ENCODE measurements at places on chromosomes 11 and 22.
A peak's percentile ranks its signal among the peaks of the same experiment; 100 is the strongest.

- DNase-seq: peak; percentile 85
Measured at GRCh38 chr11:1548221-1549070, 23.6 kb downstream of the DUSP8 start.

- no peak for DNase-seq
Measured at GRCh38 chr11:69167916-69168691, 12.4 kb downstream of the SMIM38 start.

DNA sequence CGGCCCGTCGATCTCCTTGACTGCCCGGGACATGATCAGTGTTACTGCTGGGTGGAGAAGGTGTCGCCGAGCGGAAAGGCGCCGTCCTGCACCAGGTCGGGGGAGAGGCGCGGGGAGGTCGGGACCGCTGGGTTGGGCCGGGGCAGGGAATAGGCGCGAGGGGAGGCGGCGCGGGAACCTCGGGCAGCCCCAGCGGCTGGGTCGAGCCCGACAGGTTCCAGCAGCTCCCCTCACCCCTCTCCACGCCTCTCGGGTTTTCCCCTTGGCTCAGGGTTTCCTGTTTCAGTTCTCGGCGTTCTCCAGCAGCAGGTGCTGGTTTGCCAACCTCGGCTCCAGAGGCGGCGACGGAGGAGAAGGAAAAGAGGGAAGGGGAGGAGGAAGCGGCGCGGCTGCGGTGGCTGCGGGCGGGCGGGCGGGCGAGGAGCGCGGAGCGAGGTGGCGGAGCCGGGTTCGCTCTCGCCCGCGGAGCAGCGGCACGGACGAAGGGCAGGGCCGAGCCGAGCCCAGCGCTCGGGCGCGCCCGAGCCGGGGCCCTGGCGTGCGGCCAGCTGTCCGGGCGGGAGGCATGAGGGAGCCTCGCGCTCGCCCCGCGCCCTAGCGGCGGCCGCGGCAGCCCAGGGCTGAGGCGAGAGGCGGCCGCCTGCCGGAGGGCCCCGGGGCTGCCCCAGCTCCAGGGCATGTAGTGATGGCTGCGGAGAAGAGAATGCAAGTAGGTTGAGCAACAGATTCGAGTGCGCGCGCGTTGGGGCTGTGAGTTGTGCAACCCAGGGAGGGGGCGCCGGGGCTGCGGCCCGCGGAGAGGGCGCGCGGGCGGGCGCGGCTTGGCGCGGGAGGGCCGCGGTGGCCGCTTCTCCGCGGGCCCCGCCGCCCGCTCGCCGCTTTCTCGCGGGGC is at the start of gene ZC3H12C:
Gene ZC3H12C (plus strand): TSS at position 878 of the 892 bp plus-strand sequence. CDS start 20 bp downstream, outside the sequence.
- peak; percentile 83 for DNase-seq

DNA sequence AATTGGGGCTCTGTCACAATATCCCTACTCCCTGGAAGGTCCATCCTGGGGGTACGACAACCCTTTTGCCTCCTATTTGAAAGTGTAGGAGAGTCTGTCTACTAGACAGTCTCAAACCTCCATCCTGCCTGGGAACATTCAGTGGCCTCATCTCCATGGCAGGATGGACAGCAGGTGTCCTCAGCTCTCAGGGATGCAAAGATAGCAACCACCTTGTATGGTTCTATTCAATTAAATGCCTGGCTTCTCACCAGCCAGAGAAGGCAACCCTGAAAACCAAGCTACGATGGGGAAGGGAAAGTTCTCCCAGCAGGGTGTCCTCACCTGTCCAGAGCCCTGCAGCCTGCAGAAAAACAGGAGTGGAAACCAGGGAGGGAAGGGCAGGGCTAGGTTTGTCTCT is 164.9 kb downstream of the MIAT start:
- DNase-seq: no peak

GRCh38 chr22:21567456-21568346 is at the start of gene UBE2L3:
Gene UBE2L3, plus strand, starts transcription at chr22:21567714. Its CDS starts 31 bp downstream, at chr22:21567745.
- peak; percentile 51 for DNase-seq

DNA sequence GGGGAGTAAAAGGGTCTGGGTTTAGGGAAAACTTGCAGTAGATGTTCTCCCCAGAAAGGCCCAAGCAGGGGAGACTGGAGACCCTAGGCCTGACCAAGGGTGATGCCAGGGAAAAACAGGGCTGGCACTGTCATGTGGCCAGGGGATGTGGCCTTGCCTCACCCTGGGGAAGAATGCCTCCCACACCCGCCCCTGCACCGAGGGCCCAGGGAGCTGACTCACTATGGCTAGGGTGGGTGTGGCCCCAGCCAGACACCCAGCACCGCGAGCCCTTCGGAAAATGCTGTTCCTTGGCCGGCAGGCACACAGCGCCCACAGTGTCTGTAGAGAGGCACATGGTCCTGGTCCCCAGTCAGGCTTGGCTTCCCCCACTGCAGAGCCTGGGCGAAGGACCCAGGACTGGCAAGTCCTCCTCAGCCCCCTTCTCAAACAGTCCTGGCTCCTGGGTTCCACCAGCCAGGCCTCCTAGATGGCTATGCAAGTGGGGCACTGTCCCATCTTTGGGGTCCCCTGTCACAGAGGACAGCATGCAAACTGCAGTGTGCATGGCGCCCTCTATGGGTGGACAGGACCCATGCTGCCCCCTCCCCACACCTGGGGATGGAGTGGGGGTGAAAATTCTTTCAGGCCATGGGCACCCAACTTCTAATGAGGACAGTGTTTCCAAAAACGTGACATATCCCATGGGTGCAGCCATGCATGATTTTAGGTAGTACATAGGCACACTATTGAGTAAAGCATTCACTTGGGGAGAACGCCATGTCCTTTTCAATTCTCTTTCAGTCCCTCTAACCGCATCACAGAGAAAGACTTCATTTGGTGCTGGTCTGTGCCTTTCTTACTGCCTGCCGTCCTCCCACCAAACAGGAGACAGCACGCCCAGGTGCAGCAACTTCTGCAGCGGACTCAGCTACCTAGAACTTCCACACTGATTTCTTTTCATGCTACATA is 15.2 kb downstream of the TMPRSS5 start:
- no peak for DNase-seq

DNA sequence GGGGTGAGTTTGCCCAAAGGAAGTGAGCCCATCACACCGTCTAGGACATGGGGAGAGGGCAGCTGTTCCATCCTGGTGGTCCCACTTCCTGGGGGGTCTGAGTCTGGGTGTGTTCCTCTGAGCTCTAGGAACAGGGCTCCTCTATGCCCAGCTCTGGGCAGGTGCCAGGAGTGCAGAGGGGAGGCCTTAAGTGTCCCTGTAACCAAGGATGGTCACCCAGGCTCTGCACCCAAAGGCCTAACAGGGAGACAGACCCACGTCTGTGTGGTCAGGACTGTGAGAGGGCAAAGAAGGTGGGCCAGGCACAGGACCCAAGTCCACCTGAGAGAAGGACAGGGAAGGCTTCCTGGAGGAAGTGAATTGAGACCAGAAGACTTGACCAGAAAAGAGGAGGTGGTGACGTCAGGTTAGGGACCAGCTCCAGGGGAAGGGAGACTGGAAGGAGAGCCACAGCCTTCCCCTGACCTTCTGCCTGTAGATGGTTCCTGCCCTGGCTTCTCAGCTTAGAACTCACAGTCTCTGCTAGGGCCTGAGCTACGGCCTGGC is 11.3 kb upstream of the TCF20 start:
- DNase-seq: no peak

DNA sequence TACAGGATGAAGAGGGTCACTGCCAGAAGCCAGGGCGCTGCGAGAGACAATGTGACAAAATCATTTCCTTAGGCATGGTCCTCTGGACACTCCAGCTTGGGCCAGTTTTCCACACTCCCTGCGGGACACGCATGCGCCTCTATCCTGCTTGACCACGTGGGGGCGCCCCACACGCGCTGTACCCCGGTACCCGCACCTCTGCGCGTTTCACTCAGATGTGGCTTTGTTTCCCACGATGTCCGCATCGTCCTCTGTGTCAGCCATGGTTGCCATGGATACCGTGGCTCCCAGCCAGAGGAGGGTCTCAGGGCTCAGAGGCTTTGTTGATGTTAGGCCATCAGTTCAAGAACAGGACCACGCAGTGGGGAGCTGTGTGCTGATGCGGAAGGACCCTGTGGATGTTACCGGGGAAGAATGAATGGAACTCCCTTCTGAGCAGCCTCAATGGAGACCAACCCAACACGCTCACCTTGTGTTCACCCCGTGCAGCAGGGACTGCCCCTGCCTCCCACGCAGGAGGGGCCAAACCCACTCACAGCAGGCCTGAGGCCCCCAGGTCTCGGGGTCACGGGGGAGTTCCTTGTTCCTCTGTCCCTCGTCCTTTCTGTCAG is 101.1 kb upstream of the SLC22A12 start:
- DNase-seq: peak; percentile 38

DNA sequence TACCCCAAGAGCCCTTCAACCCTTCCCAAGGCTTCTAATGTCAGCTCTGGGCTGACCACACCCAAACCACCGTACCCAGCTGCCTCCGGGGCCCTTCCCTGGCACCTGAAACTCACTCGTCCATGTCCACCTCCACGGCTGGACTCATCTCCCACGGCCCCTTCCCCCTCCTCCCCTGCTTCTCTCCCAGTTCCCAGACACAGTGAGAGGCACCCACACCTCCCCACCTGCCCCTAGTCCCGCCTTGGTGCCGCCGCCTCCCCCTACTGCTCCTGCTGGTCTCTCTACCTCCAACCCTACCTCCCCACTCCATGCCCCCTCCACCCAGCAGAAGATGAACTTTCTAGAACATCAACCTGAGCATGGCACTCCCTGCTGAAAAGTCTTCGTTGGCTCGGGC is 39.5 kb downstream of the ELFN2 start:
- no peak for DNase-seq

- DNase-seq: peak; percentile 43
Measured at GRCh38 chr11:57424792-57425564, 1.9 kb downstream of the SLC43A3 start.

- no peak for DNase-seq
Measured at GRCh38 chr11:44651535-44652155, 75.1 kb upstream of the TSPAN18 start.

DNA sequence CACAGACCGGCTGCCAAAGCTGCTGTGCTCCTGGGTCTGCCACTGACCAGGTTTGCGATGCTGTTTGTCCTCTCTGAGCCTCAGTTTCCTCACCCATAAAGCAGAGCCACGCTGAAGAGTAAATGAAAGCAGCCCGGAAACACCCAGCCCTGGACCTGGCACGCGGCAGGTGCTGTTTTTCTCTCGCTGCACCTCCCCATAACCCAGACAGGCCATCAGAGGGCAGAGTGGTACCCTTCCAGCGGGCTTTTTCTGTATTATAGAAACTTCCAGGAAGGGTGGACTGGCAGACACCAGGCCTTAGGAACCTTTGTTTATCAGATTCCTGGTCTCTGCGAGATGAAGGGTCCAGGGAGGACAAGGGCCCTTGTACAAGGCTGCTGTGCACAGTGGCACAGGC is 17.9 kb upstream of the FGF19 start:
- DNase-seq: no peak

DNA sequence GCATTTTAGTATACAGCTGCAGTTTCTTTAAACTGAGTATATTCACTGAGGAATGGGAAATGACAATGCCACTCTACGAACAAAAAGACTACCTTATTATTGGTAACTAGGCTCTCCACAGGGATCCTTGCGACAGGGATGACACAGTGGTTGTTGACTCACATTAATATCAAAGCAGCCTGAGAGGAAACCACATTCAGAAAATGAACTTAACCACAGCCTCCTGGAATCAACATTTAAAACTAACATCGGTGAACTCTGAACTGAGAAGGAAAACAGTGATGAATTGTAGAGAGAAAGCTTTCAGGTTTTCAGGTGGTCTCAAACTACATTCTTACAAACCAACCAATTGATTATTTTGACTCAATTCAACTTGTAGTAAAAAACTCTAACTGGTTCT is 90.3 kb upstream of the MTMR2 start:
- no peak for DNase-seq

- DNase-seq: no peak
Measured at GRCh38 chr11:60761436-60762190, 4.9 kb downstream of the MS4A15 start.

DNA sequence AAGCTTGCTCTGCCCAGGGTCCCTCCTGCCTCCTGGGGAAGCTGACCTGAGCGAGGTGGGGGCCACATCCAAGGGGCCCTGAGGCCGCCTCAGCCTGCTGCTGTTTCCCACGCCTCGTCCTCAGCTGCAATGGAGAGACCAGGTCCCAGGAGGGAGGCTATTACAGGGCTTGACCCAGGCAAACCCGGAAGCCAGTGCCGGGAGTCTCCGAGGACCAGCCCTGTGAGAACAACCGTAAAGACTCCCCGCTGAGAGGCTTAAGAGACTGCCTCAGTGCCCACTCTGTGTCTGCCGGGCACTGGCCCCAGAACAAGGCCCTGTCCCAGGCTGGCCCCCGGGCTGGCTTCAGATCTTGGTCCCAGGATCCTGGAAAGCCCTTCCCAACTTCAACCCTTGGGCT is 124.3 kb upstream of the FGF3 start:
- DNase-seq: no peak

DNA sequence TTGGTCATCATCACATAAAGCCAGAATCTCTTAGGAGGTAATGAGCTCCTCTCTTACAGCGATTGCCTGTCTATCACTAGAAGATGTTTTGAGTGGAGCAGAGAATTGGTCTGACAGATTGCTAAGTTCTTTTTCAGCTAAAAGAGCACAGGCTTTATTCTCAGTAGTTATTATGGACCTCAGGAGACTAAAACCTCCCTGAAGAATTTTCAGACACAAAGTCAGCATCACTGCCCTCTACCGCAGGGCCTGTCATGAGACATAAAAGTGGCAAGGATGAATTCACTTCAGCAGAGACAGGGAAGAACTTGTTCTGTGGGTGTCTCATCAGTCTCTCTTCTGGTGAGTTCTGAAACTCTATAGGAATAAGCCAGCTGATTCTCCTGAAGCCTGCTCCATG is at the start of gene OR51I2:
Gene OR51I2 (plus strand): TSS at position 301 of the 400 bp plus-strand sequence. CDS start 4,166 bp downstream, outside the sequence.
- DNase-seq: no peak

- no peak for DNase-seq
Measured at GRCh38 chr22:43905681-43906080, 13.9 kb upstream of the PNPLA5 start.

DNA sequence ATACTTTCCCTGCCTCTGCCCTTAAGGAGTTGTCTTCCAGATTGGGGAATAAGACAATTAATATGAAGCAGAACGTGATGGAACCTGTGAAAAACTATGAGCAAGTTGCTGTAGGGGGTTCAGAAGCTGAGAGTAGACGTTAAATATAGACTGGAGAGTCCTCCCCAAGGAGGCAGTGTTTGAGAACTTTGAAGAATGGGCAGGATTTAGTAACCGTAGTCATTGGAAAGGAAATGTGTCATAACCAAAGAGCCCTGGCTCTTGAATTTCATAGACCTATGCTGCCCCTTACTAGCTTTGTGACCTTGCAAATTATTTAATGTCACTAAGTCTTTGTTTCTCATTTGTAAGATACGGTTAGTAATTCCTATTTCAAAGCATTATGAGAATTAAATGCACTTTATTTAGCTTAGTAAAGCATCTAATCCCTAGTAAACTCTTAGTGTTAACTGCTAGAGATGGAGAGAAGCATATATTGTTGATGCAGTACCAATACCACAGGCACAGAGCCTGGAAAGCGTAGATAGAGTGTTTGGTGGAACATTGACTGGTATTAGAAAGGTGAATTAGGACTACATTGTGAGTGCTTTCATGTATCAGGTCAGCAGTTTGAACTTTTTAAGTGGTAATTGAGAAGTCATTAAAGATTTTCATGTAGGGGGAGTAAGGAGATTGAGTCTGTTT is 54.1 kb downstream of the MCAM start:
- DNase-seq: no peak

GRCh38 chr11:84922212-84922805 is 704.8 kb downstream of the DLG2 start:
- DNase-seq: no peak

Measured in DMS153 (cell line).